CD4-positive, alpha-beta T cell treated with Interleukin-21 for 1 hour (primary cell): ENCODE measurements at places on chromosomes 2 and 18.

- DNase-seq: no peak
These were observed 69.4 kb downstream of the PXDN start for GRCh38 chr2:1674766-1675397.

GRCh38 chr18:10410472-10411308, 43.7 kb upstream of the APCDD1 start:
- no peak for DNase-seq

DNA sequence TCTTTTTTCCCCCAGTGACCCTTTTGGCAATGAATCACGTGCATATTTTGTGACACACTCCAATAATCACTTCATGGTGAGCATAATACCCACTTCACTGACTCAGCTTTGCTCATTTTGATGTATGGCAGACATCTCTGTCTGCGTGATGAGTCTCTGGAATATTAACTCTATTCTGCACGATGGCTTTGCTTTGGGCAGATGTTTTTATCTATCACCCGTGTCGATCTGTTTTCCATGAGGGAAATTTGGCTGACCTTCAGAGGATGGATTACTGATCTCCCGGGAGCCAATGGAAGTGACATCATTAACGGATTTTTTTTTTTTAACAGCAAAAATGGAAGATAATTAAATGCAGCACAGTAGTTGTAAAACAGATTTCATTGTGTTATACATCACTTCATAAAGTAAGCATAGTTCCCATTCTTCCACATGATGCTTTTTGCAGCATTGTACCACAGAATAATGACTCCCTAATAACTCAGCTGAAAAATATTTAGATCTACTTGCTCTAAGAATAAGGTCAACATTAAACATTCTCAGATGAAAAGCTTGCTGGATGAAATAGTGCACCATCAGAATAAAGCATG, 29.8 kb downstream of the CDC42EP3 start:
- no peak for DNase-seq

DNA sequence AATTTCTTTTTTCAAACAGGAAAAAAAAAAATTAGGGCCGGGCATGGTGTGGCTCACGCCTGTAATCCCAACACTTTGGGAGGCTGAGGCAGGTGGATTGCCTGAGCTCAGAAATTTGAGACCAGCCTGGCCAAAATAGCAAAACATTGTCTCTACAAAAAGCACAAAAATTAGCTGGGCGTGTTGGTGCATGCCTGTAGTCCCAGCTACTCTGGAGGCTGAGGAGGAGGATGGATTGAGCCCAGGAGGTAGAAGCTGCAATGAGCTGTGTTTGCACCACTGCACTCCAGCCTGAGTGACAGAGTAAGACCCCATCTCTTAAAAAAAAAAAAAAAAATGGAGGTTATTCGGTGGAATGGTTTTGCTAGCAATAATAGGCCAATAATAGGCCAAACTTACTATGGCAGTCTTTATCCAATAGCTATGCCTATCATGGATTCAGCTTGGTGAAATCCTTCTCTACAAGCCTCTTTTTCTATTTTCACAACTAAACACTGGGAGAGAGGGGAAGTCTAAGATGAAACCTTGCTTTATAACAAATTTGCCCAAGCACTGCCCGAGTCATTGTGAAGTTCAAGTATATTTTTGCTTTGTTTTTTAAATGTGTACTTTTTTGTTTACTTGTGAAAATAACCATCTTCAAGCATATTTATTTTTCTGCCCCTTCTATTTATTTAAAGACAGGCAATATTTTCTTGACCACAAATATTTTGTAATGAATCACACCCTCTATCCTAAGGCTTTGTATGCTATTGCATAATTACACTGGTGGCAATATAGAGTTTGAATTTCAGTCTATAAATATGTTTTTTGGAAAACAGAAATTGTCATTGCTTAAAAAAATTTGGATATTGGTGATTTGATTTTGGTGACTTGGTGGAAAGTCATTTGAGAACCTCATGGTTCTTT, 20.0 kb upstream of the KYNU start:
- DNase-seq: no peak

DNA sequence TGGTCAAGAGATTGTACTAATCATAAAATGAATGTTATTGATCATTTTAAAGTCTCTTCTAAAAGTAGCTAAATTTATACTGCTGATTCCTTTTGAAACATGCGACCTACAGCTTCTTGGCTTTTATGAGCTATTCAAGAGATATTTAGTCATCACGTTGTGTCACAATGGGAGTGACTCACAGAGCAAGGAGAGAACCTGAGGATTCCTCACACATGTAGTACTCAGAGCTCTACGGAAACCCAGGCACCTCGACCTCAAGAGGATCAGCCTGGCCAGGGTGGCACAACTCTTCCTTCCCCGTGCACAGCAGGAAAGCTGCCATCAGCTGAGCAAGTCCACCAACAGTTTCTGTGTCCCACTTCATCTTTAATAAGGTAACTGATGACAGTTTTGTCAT, at the start of gene DHRS9:
Gene DHRS9, plus strand, starts transcription at position 223 of the 400 bp plus-strand sequence. CDS start 12,019 bp downstream, outside the sequence.
- DNase-seq: no peak

GRCh38 chr2:195411219-195411687, 245.8 kb upstream of the SLC39A10 start:
- DNase-seq: no peak

DNA sequence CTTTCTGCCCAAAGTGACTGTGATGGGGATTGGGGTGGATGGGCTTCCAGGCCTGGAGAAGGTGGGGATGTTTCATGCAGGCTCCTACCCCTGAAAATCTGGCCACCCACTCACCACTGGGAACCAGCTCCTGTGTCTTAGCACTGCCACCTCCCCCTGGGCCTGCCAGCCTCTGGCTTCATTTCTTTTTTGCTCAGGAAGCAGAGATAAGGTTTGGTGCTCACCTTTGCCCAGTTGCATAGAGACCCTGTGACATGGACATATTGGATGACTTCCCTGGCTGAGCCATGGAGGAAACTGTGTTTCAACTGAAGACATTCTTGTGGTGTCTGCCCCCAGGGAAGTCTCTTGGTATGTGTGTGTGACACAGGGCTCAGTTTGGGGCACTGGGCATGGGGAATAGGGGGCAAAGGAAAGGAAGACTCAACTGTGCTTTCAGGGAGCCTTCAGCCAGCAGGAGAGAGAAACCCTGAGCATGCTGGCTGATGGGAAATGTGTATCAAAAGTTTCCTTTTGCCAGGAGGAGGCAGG, 16.7 kb downstream of the CTIF start:
- no peak for DNase-seq

- DNase-seq: no peak
These were observed 48.6 kb downstream of the SH3RF3 start for GRCh38 chr2:109177635-109178034.

DNA sequence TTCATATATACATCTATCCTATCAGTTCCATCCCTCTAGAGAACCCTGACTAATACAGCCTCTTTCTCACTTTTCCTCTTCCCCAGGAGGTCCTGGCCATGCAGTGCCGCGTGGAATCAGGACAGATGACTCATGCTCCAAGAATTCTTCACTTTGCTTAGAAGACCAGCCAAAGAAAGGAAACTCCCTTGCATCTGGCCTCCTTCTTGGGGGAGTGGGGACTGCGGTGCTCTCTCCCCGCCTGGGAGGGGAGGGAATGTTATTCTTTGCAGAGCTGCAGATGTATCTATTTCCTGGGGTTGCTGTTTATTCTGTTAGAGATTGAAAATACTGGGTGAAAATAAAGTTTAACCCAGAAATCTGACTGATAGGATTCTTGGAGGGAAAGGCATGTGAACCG, 111.5 kb upstream of the SH3BP4 start:
- no peak for DNase-seq

DNA sequence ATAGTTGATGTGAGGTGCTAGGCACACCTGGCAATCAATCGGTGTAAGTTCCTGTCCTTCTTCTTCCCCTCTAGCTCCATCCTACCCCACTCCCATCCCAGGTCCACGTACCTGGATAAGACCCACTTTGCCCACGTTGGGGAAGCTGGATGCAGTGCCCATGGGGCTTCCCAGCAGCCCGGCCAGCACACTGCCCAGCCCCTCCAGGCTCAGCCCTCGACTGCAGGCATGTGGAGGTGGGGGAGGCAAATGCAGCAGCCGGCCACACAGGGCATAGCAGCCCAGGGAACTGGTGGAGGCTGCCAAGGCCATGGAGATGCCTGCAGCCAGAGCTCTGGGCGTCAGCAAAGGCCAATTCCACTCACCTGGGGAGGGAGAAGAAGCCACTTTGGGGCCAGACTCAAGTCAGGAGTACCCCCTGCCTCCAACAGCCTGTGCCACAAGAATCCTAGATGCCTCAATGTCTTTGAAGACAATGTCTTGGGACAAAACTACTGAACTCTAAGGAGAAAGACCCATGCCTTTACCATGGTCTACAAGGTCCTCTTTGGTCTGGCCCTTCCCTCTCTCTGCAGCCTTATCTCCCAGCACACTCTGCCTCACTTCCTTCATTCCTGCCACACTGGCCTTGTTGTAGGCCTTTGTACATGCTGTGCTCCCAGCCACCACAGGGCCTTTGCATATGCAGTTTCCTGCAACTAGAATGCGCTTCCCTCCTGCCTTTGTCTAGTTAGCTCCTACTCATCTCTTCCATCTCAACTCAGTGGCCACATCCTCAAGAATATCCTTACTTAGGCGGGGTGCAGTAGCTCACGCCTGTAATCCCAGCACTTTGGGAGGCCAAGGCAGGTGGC, 4.5 kb downstream of the SLC23A3 start:
- DNase-seq: no peak

GRCh38 chr2:113164930-113165585, 8.7 kb upstream of the PSD4 start:
- DNase-seq: no peak

DNA sequence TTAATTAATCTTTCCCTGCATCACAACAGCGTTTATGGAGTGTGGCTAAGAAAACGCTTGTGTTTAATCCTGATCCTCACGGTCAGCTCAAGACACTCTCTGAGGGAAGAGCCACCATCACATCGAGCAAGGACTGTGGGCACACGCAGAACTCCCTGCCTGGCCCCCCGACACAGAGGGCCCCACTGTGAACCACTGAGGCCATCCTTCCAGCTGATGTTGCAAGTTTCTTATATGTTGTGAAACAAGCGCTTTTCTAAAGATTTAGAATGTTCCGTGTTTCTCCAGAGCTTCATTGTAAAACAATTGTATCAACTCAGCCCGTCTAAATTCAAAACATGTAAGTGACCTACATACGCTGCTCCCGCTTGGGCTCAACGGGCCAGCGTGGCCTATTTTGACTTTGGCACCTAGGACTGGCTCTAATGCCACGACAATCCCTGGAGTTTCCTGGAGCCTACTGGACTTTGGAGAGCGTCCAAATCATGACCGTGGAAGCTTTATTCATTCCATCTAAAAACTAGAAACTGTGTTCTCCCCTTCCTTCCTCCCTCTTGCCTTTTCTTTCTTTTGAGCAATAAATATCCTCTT, 34.9 kb downstream of the SERPINE2 start:
- DNase-seq: no peak

DNA sequence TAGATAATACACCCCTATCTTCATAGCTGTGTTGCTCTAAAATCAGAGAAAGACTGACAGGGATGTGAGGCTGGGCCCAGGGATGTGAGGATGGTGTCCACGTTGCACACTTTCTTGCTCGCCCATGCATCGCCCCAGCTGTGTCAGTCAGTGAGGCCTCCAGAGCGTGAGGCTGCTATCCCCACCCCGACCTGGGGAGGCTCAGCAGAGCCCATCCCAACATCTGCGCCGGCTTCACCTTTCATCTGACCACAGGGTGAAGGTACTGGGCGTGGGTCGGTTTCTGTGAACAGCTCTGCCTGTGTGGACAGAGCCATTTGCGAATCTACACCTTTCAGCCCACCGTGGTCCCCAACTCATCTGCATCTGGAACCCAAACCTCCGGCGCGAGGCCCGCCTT, 255.7 kb downstream of the HDAC4 start:
- no peak for DNase-seq

- DNase-seq: no peak
These were observed 595.7 kb upstream of the HS6ST1 start for GRCh38 chr2:128914320-128914719.

- DNase-seq: no peak
These were observed 154.0 kb downstream of the MAIP1 start for GRCh38 chr2:200109421-200109820.

- DNase-seq: no peak
These were observed 185.9 kb upstream of the TPO start for GRCh38 chr2:1227274-1227900.

- DNase-seq: peak; percentile 66
These were observed 13.5 kb upstream of the REL start for GRCh38 chr2:60867848-60868247.

GRCh38 chr2:40098786-40099470, 319.9 kb upstream of the THUMPD2 start:
- no peak for DNase-seq

DNA sequence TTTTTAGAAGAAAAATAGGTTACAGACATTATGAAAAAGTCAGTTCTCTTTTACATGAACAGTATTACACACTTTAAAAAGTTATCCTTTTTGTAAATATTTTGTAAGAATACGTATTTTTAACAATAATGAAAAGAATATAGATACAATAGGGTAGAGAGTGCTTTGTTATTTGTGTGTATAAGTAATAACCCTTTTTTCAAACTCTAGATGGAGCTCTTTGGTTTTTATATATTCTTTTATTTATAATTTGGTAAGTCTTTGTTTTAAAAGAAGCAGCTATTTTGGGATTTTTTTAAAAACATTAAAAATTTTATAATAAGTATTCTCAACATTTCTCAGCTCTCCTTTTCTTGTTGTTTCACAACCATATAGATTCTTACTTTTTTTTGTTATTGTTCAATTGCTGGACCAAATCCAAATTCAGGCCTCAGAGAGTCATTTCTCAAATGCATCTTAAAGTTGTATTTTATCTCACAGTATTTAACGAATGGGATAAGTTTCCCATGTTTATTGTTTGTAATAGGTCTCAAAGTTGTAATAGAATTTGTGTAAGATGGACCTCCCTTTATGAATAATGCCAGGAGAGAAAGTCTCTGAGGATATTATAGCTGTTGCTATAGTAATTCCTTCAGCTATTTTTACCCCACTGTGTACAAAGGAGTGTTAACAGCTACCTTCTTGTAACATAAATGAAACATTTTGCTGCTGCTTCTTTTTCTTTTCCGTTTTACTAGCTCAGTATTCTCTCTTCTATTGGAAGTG, 46.4 kb downstream of the ACYP2 start:
- DNase-seq: no peak

DNA sequence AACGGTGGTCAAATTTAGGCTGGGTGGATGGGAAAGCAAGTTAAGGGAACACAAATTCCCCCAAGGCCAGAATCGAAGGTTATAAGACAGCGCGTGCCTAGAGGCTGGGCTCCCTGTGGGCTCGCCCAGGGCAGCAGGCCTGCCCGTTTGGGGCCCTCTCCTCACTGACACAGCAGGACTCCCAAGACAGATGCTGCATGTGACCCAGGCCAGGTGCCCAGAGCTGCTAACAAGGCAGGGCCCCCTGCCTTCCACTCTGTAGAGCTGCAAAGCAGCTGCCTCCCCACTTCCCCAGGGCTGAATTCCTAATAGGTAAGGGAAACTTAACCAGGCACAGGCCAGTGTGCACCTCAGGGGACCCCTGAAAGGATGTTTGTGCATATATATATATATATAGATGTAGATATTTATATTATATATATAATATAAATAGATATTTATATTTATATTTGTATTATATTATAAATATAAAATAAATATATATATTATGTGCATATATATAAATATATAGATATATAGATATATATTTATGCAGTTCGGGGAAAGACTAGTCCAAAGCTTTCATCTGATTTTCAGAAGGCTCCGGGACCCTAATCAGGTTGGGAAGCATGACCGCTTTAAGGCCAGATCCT, 43.7 kb downstream of the TMEM37 start:
- DNase-seq: no peak

GRCh38 chr2:42653039-42653438, 84.6 kb downstream of the MTA3 start:
- no peak for DNase-seq

- no peak for DNase-seq
These were observed 50.6 kb upstream of the STPG4 start for GRCh38 chr2:47205576-47206141.

GRCh38 chr18:42053188-42053781, 98.3 kb downstream of the PIK3C3 start:
- peak; percentile 63 for DNase-seq
